Stimulated activated CD4-positive, alpha-beta T cell treated with anti-CD3 and anti-CD28 coated beads, Interleukin-1b, Interleukin-23, amount 100 ng/mL, for 4 hours (primary cell): ENCODE measurements at places on chromosomes 3 and 15.

GRCh38 chr3:49924683-49925082 lies 4.9 kb downstream of the MON1A start:
- no peak for DNase-seq

DNA sequence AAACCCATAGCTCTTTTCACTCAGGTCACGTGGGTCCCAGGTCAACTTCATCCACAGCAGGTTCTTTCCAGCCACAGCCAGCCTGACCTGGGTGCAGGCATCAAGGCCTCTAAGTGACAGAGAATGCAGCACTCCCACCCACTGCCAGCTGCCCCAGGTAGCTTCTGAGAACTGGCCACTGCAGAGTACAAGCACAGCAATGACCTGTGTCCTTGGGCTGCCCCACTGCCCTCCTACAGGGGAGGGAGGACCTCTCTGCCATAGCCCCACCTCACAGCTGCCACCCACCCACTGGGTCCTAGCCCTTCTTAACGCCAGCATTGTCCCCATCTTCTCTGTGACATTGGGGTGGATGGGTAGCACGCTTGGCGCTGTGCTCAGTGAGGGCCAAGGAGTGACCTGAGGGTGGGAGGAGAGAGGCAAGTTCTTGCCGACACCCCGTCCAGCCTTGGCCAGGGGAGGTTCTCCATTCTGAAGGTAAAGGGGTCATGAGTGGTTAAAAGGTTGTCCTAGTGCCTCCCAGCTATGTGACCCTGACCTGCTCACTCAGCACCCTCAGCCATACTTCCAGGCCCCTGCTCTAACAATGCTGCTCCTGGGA lies 12.4 kb downstream of the CISH start:
- DNase-seq = no peak

DNA sequence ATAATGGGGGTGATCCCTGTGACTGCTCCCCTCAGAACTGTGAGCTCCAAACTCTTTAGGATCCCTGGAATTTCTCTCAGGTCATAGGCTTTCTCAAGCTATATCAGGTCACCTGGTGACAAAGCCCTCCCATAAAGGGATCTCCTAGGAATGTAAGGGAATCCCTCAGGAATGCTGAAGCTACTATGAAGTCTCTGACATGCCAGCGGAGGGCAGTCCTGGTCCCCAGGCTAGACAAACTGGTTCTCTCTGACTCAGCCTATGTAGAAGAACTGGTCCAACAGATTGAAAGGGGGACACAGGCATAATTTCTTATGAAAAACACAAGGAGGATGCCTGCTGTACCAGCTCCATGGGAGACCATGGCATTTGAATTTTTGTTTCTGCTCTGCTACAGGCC lies 6.7 kb downstream of the LPCAT4 start:
- no peak for DNase-seq

GRCh38 chr3:23474580-23475357 lies 271.6 kb downstream of the UBE2E2 start:
- no peak for DNase-seq

- no peak for DNase-seq
Measured at GRCh38 chr3:137647179-137647578, 116.9 kb upstream of the SOX14 start.

- DNase-seq = peak; percentile 0
Measured at GRCh38 chr3:52742418-52743041, 28.2 kb downstream of the NEK4 start.

DNA sequence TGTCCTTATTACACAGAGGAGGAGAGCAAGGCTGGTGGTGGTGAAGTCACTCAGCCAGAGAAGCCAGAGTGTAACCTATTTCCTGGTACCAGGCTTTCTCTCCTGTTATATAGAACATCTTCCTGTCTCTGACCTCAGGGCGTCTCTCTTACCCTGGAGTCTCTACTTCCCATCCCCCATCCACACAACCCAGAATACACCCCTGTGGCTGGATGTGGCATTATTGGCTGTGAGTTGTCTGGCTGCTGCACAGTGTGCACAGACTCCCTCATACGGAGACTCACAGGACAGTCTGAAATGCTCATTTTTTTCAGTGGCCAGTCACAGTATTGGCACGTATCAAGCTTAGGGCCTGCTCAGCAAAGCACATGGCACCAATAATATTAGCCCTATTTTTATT lies 8.6 kb downstream of the PODXL2 start:
- no peak for DNase-seq

DNA sequence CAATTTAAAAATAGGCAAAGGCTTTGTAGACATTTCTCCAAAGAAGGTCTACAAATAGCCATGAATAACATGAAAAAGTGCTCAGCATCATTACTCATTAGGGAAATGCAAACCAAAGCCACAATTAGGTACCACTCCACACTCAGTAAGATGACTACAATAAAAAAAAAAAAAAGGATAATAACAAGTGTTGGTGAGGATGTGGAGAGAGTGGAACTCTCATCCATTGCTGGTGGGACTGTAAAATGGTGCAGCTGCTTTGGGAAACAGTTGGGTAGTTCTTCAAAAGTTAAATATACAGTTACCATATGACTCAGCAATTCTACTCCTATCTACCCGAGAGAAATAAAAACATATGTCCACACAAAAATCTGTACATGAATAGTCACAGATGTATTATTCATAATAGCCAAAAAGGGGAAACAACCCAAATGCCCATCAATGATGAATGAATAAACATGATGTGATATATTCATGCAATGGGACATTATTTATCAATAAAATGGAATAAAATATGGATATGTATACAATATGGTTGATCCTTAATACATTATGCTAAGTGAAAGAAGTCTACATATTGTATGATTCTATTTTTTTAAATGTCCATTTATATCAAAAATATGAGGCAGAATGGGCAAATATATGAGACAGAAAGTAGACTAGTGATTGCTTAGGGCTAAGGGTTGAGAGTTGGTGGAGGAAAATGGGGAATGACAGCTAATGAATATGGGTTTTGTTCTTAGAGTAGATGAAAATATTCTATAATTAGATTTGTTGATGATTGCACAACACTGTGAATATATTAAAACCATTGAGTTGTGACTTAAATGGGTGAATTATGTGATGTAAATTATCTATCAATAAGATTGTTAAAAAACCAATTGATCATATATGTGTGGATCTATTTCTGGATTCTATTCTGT lies 66.1 kb upstream of the SMAD3 start:
- no peak for DNase-seq

DNA sequence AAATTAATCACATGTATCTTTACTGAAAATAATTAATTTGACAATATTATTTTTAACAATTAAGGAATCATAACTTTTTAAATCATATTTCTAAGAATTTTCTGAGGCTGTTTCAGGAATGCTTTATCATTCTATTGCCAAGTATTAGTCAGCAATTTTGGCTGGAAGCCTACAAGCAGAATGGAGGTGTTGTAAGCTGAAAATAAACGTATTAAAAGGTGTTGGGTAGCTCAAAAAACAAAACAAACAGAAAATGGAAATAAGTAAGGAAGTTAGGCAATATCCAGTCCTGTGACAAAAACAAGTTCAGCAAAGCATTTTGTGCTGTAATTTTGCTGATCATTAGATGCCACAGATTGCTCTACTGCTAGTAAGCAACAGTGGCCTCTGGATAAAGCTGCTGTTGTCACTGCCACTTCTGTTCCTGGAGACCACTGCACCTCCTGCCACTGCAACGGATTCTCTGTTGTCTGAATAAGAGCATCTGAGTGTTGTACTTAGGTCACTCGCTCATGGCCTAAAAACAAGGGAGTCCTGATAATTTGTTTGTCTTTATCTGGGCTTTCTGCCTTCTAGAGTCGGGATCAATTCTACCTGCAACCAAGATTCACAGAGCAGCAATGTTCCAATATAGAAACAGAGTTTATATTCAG lies 63.5 kb upstream of the SLITRK3 start:
- DNase-seq = no peak

DNA sequence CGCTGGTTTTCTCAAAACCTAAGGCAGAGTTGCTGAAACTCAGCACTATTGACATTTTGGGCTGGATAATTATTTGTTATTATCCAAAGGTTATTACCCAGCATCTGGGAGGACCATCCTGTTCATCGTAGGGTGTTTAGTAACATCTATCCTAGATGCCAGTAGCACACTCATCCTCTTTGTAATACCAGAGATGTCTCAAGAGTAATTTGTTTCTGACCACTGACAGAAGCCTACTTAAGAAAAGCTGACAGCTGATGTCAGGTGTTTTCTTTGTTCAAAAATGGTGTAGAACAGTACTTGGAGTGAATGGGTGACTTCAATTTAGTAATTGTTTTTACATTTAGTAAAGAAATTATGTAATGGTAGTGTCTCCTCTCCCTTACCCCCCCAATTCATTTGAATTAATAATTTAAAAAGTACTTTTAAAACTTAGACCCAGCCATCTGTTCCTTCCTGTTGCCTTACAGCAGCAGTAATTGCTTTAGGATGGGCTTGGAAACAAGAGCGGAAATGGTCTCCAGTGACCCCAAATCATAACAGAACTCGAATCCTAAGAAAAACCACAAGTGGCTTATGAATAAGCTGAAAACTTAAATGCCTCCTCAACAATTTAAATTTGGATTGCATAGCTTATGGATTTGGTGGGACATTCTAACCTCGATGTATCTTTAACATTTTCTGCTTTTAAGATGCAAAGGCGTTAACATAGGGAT lies 105.4 kb downstream of the PTPRG start:
- no peak for DNase-seq

GRCh38 chr15:60643555-60643954 lies 164.6 kb upstream of the ICE2 start:
- DNase-seq = no peak
